ENCODE measurements at places on chromosomes 2 and 18.

- no peak for DNase-seq
These were observed 893 bp downstream of the CAVIN2 start for GRCh38 chr2:191845876-191846514.

GRCh38 chr2:122780251-122780650 lies 1024.8 kb downstream of the TSN start:
- no peak for DNase-seq

DNA sequence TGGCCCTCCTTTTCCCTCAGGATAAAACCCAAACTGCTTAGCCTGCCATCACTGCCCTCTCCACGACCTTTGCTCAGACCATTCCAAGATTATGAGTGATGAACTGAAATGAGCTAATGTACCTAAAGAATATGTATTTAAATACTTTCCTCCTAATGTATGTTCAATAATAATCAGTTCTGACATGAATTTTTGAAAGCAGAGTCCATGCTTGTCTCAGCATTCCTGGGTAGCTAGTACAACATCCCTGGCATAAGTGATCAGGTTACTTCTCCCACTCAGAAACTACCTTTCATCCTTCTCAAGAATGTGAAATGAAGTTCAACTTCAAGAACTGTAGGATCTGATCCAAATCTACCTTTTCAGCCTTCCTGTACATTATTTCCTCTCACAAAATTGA lies 103.6 kb downstream of the UNC80 start:
- no peak for DNase-seq

DNA sequence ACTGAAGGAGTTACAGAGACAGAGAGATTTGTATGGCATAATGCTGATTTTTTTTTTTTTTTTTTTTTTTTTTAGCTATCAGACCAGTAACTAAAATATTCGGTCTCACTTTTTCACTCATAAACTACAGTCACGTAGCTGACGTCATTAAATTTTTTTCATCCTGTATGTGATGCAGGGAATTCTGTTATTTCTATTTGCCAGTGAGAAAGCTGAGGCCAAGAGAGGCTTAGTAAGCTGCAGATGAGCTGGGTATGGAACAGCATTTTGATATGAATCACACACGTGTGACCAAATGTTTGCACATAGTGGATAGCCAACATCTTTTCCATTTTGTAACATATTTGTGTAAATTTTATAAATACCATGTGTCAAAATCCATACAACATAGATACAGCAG lies 79.1 kb upstream of the EPB41L3 start:
- DNase-seq: no peak

Data from activated gamma-delta T cell treated with anti-CD3 and anti-CD28 coated beads, Interleukin-2, amount 50 U/mL, for 16 hours (primary cell).